Activated CD8-positive, alpha-beta memory T cell treated with anti-CD3 and anti-CD28 coated beads for 1 hour (primary cell): ENCODE measurements at places on chromosomes 6 and 20.
A peak's percentile ranks its signal among the peaks of the same experiment; 100 is the strongest.

DNA sequence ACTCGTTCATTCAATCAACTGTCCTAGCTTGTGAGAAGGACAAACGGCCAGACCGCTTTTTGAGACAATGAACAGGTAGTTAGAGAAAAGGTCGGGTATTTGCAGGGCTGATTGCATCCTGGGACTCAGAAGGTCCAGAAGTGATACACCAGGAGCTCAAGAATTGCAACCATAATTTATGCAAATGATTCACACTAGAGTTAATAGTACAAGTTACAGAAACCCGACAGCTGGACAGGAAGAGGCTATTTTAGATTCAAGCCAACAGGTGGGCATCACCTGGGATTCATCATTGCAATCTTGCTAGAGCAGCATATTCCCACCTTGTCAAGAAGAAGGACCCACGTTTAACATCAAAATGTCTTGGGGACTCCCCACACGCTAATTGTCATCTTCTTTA lies 83.5 kb downstream of the TNFAIP3 start:
- no peak for DNase-seq

DNA sequence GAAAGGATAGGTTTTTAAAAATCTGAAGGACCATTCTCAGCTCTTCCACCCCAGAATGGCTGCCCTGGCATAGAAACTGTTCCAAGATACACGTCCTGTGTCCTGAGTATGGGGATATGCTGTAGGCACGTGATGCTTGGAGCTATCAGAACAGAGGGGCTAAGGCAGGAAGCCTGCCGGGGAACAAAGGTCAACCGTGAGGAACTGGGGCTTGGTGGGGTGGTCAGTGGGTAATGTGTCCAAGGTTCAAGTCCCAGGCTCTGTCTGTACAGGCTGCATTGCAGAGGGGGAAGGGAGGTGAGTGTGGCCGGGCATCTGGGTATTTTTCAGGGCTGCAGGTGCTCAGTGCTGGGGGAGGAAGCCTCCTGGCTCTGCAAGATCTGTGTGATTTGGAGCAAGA lies 479.6 kb upstream of the CHD6 start:
- no peak for DNase-seq

GRCh38 chr6:163802267-163802666 lies 387.7 kb downstream of the QKI start:
- no peak for DNase-seq

DNA sequence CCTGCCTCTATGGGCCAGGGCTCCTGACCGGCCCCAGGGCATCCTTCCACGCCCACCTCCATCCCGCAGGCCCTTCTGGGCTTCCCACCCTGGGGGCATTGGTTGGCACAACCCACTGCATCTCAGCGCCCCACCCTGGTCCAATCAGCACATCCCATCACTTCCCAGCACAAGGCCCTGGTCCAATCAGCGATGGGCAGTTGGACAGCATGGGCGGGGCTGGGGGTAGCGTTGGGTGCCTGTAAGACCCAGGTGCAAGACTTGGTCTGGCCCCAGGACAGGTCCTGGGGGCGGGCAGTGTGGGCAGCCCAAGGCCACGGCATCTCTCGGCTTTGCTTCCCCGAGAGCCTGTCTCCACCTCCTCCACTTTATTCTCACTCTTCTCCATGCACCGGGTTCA lies 298.5 kb downstream of the BMP7 start:
- no peak for DNase-seq

GRCh38 chr20:50308166-50308512 lies 117.5 kb downstream of the CEBPB start:
- DNase-seq: no peak

DNA sequence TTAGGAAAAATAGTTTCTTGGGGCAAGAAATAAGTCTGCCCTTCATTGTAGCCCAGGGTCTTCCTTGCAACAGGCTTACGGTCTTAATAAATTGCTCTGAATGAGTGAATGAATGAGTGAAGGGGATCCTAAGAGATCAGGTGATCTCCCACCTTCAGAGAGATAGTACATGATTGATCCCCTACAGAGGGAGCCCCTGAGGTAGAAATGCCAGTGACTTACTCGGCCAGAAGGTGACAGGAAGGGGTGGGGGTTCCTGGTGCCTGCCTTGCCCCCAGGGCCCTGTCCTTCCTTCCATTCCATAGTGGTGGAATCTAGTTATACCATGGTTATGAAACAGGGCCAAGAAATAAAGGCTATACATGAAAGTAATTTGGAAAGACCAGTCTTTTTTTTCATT lies 215.3 kb upstream of the SSTR4 start:
- no peak for DNase-seq

DNA sequence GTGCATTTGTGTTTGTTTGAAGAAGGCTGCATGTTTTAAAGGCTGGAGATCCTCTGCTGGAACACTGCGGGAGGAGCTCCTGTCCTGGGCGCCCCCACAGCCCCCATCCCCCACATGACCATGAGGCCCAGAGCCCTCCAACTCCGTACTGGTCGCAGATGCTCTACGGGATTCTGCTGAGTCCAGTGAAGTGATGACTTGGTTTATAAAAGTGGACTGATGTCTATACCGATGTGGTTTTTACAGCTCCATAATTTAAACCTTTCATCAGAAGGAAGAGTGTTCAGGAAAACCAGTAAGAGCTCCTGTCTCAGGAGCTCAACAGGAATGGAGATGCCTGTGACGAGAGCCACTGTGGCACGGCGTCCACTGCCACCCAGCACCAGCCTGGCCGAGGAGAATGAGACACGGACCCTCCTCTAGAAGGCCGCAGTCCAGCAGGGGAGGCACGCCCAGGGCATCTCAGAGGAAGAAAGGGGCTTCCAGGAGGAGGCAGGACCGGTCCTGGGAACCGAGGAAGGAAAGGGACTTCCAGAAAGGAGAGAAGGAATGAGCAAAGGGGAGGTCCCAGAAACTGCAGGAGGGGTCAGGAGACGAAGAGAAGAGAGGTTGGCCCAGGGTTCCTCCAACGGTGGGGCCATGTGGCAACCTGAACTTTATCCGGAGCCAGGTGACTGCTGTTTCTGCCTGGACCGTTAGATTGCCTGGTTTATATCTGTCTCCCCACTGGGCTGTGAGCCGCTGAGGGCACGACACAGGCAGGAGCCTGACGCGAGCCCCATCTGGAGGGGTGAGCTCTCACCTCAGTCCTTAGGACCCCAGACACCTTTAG lies 26.9 kb downstream of the BFSP1 start:
- no peak for DNase-seq

- no peak for DNase-seq
These were observed 51.2 kb upstream of the RANBP9 start for GRCh38 chr6:13762611-13763441.

DNA sequence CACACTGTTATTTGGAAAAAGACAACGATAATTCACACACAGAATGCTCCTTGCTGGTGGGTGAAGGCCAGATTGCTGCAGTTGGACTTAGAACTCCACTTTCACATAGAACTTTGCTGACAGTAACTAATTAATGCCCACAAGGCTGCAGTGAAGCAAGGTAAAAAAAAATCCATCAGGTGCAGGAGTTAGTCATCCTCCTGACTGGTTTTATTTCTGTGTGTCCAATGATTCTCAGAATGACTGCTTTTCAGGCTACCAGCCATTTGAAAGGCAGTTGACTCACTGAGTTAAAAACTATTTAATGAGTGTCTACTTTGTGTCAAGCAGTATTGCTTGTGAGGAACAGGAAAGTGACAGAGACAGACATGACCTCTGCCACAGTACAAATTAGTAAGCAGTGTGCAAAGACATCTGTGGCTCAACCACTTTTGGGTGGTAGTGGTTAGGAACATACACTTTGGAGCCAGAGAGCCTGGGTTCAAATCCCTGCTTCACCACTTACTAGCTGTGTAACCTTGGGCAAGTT lies 41.9 kb downstream of the ELOVL5 start:
- DNase-seq: no peak

DNA sequence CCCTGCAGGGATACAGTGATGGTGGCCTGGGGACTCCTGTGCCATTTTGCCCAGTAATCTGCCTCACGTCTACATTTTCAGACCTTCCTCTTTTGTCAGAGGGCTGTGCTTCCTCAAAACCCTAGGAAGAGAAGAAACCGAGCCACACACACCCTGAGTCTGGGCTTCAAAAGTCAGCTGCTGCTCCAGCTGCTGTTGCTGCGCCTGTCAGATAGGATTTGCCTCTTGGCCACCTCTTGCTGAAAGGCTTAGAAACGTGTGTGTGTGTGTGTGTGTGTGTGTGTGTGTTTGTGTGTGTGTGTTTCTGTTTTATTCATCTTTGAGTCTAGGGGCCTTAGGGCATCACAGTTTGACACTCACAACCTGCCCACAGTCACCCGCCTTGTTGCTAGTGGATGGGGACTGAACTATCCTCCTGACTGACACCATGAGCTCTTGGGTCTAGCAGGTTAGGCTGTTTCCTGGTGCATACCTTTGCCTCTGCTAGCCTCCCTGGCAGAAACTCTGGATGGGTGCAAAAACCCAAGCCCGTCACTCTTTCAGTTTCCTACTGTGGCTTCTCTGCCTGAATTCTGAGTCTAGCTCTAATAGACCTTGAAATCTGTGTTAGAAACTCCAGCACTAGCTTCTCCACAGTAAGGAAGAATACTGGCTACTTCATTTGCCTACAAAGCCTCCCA lies 94.9 kb upstream of the CEP85L start:
- DNase-seq: no peak

- no peak for DNase-seq
These were observed 50.0 kb upstream of the DST start for GRCh38 chr6:56692523-56693245.

DNA sequence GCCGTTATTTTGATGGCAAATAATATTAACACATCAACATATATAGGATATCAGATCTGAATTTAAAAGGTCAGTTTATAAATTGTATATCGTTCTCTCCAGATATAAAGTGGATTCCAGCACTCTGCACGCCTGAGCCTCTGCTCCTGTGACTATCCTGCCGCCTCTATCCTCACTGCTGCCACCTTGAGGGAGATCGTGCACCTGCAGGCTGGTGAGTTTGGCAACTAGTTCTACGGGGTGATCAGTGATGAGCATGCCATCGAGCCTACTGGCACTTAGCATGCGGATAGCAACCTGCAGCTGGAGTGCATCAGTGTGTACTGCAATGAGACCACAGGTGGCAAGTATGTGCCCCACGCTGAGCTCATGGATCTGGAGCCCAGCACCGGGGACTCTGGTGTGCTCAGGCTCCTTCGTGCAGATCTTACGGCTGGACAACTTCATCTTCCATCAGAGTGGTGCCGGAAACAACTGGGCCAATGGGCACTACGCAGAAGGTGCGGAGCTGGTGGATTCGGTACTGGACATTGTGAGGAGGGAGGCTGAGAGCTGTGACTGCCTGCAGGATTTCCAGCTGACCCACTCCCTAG lies 84.9 kb downstream of the FBXO5 start:
- DNase-seq: peak; percentile 37

GRCh38 chr6:126720304-126720703 lies 380.4 kb downstream of the CENPW start:
- DNase-seq: no peak

DNA sequence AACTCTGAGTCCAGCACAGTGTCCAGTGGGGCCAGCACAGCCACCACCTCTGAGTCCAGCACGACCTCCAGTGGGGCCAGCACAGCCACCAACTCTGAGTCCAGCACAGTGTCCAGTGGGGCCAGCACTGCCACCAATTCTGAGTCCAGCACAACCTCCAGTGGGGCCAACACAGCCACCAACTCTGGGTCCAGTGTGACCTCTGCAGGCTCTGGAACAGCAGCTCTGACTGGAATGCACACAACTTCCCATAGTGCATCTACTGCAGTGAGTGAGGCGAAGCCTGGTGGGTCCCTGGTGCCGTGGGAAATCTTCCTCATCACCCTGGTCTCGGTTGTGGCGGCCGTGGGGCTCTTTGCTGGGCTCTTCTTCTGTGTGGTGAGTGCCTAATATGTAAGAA lies 3.8 kb downstream of the MUC21 start:
- no peak for DNase-seq

- DNase-seq: no peak
These were observed 105.3 kb upstream of the BMP5 start for GRCh38 chr6:55980627-55981211.

DNA sequence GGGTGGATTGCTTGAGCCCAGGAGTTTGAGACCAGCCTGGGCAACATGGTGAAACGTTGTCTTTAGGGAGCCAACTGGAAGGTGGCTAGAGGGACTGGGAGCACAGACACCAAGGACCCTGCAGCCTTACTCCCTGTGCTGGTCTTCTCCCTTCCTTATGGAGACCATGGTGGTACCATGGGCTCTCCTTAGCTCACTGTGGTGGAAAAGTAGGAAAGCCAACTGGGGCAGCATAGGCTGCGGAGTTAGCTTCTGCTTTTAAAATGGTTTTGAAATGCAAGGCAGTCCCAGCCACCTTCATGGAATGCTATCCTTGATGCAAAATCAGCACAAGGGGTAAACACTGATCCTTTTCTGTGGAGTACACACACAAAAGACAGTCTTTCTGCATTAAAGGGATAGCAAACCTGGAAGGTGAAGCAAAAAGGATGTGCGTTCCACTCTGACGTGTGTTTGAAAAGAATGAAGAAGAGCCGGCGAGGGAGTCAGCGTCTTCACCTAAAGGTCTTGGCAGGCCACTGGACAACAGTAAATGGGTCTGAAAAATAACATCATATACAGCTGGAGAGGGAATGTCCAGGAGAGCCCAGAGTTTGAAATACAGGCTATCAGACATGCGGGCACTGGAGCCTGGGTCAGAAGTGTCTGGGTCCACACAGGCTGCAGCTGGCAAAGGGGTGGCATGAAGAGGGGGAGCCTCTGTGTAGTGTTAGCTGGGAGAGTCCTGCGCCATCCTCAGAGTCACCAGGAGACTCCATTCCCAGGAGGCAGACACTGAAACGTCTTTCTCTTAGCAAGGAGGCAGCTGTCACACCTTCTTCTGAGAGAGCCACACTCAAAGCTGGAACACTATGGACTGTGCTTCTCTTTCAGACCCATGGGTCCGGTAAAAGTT lies 58.5 kb downstream of the GPR6 start:
- DNase-seq: no peak

- DNase-seq: no peak
These were observed 24.1 kb downstream of the USP45 start for GRCh38 chr6:99491171-99491570.

DNA sequence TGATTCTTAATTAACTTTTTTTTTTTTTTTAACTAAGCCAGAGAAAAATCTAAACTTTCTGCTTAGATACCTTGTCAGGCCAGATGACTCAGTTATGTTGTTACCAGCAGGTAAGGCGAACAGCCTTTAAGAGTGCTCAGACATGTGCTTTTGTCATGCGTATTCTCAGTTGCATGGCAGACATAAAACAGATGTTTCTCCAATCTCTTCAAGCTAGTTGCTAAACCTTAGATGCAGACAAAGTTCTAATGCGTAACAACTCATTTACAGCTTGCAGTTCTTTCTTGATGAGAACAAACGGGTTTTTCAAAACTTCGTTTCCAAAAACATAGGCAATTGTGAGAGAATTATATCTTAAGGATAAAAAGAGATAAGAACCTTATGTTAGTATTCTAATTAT lies 49.6 kb upstream of the GFRAL start:
- no peak for DNase-seq

- DNase-seq: peak; percentile 35
These were observed at the start of gene IRF4 for GRCh38 chr6:391559-392440. TSS of gene IRF4 (plus strand) at chr6:391752. CDS start at chr6:393153, 1,401 bp downstream.

- no peak for DNase-seq
These were observed 11.0 kb upstream of the ADGRF5 start for GRCh38 chr6:46932526-46933319.

- peak; percentile 20 for DNase-seq
These were observed 30.3 kb downstream of the TBPL1 start for GRCh38 chr6:133983099-133983939.
